ENCODE measurements at places on chromosomes 5 and 9.
A peak's percentile ranks its signal among the peaks of the same experiment; 100 is the strongest.

DNA sequence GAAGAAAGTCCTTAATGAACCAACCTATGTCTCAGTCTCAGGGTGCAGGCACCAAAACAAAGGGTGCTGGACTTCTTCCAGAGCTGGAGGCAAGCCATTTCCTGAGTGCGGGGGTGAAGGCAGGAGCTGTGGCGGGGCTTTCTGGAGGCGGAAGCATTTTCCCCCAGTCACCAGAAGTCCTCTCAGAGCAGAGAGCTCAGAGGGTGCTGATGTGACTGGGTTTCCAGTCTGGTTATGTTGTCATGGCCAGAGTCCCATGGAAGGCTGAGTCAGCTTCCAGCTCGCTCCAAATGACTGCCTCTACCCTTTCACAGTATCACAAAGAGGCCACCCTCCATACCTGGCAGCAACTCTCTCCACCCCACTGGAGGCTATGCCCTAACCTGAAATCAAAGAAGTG is 86.0 kb downstream of the TRPC7 start:
- no peak for DNase-seq

DNA sequence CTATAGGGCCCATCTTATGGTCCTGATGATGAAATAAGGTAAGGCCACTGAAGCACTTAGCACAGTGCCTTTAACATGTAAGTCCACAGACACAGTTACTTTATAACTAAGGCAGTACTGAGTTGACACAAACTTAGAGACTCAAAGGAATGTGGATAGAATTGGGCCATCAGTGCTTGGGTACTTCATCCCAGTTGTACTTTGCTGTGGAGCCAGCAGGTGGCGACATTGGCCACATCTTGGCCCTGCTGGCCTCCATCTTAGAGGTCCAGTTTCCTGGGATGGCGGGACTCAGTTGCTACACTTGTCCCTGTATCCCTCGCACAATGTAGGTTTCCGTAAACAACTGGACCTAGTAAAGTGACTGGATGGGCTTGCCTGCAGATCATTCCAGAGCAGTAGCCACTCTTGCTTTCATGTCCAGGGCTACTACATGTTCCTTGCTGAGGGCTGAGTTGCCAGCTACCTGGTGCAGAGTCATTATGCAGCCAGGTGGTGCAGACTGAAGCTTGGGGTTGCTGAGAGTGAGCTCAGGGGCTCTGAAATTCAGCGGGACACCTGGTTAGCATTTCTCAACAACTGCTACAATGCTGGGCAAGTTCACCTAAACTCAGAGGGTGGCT is 10.6 kb downstream of the MTAP start:
- DNase-seq, result no peak

DNA sequence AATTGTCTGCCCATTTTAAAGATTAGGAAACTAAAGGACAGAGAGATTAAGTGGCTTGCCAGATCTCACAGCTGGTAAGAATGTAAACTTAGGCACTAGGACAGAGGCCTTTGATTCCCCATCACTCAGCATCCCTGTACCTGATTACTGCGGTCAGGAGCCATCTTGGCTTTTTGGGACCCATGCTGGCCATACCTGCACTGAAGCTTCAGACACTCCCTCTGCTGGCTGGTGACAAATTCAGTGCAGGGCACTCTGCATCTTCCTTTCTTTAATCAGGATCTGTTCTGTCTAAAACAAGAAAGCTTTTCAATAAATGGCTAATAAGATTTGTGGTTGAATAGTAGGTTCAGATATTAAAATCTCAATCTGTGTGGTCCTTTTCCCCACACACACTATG is 215.5 kb upstream of the RORB start:
- no peak for DNase-seq

DNA sequence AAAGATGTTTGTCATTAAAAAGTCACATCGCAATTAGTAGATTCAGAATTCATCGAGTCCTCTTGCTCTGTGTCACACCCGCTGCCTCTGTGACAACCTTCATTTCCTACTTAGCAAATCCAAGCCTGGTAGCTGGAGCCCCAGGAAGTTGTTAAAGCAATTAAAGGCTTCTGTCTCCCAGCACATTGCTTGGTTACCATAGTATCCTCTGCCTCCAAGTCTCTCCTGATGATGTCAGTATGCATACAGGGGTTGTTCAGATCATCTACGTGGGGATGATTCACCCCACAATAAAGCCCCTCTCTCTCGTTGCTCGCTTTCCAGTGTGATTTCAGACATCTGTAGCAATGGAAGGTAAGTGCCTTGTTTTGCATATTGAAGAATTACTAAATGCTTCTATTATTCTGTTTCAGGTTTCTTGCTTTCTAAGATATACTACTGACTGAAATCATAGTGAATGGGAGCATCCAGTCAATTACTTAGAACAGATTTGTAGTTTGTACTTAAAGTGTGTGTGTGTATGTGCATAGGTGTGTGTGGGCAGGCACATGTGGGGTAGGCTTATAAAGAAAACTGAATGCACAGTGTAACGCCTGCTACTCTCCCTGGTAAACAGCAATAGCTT is 52.9 kb downstream of the PAM start:
- DNase-seq, result peak; percentile 95

- no peak for DNase-seq
Measured at GRCh38 chr9:116435706-116436105, 251.4 kb upstream of the TRIM32 start.

- no peak for DNase-seq
Measured at GRCh38 chr5:113295111-113295539, 139.7 kb downstream of the TSSK1B start.

Data from NCI-H1436 treated with DMSO at 0.1 percent for 48 hours (cell line).